ENCODE measurements at places on chromosomes 4 and X.

GRCh38 chr4:90906239-90906638, 779.0 kb downstream of the CCSER1 start:
- DNase-seq = no peak

DNA sequence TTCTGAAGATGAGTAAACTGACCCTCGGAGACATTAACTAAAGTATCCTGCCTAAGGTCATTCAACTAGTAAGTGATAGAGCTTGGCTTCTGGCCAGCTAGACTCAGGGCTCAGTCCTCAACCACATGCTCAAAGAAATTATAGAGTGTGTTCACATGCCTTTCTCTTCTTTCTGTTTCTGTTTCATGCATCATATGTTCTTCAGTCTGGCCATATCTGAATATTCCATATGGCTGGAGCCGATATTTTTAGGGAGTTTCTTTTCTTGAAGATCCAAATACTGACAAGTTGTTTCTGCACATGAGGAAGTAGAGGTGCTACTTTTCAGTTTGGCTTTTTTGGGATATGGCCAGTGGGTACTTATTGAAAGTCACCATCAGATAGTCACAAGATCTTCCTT, 44.9 kb downstream of the MMRN1 start:
- no peak for DNase-seq

- no peak for DNase-seq
Measured at GRCh38 chr4:80360084-80360483, 24.6 kb downstream of the CFAP299 start.

DNA sequence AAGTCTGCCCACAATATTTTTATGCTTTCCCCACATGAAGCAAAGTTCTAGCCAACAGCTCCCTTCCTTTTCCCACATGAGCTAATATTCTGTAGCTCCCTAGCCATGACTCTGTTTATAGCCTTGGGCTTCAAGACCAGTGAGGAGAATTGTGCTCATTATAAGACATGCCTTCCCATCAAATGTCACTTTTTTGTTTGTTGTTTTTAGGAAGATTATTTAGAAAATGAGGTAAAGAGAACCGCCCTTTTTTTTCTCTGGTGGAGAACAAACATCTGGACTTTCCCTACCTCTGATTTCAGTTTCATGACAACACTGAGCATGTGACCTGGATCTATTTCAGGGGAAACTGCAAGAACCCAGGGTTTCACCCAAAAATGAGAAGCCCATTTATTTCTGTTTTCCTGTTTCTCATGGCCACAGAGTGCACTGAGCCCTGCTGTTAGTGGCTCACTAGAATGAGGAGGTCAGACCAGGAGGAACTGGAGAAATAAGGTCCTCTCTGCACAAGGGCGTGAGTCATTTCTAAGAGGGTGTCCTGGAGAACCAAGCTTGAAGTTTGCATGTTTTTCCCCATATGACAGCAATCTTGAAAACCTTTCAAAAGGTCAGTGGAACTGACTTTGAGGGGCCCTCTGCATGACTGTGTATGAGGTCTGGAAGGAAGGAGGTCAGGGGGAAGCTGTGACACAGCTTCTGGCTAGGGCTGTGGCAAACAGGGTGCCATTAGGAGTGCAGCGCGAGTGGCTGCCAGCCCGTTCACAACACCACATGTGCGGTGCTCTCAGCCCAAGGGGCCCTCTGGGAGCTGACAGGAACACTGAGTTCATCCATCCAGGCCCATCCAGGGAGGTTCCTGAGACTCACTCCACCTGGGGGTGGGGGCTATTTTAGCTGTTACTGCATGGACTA, 55.2 kb downstream of the CHST7 start:
- DNase-seq = no peak

DNA sequence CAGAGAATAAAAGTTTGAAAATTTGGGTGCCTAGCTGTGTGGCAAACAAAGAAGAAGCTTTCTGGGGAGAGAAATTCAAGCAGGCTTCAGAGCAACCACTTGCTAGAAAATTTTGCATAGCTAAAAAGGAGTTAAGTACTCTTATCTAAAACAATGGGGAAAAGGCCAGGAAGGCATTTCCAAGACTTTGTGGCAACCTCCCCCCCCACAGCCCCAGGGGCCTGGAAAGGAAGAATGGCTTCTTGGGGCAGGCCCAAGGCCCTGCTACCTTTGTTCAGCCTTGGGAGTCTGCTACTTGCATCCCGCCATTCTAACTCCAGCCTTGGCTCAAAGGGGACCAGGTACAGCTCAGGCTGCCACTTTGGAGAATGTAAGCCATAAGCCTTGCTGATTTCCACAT, 102.2 kb downstream of the PTCHD1 start:
- no peak for DNase-seq

DNA sequence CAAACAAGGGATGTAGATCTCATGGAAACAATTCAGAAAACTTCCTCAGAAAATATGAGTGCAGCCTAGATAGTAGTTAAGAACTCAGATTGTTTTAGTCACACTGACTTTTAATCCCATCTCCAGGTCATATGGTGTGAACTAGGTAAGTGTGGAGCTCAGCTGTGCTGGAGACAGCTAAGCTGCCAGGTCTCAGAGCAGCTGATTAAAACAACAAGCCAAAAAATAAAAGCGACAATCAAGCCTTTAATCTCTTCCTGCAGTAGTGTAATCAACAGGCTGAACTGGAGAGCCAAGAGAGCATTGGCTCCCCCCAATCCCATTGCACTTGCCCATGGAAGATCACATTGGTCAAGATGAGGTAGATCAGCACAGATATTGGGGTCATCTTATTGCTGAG, 98.3 kb upstream of the ATOH1 start:
- DNase-seq = no peak

DNA sequence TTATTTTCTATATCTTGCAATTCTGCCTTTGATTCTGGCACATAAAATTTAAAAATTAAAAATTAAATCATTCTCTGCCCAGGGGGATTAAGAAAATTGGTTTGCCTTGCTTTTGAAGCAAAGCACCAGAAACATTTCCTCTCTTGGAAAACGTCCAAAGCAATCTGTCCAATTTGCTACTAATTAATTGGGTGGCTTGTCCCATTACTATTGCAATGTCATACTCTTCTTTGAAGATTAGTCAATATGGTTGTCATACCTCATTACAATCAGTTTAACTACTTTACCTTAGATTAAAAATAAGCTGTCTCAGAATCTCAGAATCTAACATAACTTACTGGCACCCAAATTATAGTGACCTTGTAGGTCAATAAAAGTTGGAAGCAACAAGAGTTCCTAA, 208.8 kb downstream of the TMA16 start:
- no peak for DNase-seq

DNA sequence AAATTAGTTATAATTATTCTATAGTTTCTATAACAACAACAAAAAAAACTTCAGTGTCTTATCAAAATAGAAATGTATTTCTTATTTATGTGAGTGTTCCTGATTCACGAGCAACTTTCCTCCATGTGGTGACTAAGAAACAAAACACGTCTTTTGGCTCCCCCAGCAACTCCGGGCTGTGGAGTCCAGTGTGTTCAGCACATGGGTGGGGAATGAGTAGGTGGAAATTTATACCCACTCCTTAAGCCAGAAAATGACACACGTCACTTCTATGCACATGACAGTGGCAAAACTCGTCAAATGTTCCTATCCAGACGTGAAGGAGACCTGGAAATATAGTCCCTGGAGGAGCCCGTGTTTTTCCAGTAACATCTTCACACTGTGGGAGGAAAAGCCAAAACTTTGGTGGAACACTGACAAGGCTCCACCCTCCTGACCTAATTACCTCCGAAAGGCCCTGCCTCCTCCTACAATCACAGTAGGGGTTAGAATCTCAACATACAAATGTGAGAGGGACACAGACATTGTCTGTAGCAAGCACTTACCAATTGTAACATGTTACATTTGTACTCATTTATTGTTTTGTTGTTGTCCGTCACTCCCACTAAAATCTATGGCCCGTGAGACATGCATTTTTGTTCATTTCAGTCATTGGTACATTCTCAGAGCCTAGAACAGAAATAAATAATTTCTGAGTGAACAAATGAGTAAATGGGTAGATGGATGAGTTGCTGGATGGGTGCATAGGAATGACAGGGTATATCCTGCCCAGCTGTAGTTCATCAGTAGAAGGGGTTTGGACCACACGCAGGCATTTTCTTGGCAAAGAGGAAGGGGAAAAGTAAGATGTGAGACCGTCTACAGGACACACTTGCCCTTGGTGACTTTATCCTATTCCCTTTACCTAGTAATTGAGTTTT, 605.8 kb upstream of the TENM3 start:
- no peak for DNase-seq

GRCh38 chr4:125283707-125284279, 31.0 kb upstream of the FAT4 start:
- no peak for DNase-seq

DNA sequence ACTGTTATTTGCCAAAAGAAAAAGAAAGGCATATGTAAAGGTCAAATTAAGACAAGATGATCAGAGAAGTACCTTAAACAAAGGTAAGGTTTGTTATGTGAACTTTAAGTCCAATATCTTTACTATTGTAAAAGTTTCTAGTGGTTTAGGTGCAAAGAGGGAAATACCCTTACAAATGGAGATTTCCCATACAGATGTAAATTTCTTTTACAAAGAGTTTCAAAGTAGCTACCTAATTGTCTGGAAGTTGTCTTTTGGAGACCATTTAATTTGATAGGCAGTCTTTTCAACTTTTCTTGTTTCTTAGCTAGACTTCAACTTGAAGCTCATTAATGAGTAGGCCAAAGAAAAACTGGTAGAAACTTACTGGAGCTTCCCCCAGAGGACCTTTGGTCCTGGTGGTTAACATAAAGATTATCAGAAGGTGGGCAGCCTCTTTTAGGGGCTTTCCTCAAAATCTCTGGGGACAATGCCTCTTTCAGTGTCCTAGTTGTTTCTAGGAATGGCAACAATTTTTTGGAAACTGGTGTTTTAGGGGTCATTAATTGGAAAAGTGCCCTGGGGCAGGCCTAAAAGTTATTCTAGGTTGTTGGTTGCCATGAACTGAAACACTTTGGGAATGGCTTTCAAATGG, 297.3 kb downstream of the GUCY2F start:
- no peak for DNase-seq

DNA sequence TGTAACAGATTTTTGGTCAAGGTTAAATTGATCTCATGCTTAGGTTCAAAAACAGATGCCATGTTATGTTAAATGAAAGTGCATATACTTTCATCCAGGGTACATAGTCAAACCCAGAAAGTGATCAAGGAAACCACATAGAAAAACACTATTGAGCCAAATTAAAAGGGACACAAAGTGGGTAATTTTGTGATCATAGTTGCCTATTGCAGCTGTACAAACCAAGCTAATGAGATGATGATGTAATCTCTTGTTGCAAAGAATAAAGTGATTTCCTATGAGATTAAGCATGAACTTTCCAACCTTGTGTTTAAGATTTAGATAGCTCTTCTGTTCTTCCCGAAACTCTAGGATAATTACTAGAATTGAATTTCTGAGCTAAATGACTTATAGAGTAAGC, 20.2 kb upstream of the LIMCH1 start:
- no peak for DNase-seq

DNA sequence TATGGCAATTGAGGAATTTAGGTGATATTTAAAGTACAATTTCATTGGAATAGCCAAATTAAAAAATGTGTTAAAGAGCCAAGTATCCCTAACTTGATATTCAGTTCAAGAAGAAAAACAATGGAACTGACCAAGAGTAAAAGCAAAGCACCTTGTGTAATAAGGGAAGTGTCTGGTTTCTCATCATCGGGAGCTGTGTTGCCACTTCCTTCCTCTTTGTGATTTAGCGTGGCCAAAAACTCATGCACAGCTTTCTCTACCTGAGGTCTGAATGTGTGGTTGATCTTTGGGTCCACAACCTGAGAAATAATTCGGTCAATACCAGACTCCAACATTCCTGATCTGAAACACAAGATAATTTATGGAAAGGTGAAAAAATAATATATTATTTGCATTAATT, 12.4 kb downstream of the BOD1L1 start:
- DNase-seq = no peak

- DNase-seq = no peak
Measured at GRCh38 chr4:98771959-98772632, 113.7 kb upstream of the TSPAN5 start.

DNA sequence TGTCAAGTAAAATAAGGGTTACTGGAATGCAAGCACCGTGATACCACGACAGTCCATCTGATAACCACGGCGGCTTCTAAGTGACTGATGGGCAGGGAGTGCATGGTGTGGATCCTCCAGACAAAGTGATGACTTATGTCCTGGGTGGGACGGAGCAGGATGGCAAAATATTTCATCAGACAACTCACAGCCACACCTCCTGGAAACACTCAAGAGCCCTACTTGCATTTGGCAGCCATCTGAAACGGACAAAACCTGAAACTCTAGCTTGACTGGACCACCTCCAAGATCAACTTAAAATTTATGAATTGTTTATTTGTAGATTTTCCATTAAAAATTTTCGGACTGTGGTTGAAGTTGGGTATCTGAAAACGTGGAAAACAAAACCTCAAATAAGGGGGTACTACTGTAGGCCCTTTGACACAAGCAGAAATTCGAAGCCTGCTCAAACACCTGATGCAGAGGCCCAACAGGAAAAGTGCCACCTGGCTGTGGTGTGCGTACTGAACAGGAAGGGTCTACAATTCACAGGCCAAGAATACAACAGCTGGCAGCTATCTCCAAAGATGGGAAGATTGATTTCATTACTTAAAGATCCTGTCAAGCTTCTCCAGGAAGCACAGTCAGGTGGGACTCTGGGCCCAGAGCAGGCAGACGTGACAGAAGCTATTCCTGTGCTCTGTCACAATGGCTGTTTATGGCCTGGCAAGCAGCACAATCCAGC, 26.0 kb downstream of the LRIT3 start:
- DNase-seq = no peak

GRCh38 chr4:38109896-38110295, 149.7 kb downstream of the PTTG2 start:
- DNase-seq = no peak

DNA sequence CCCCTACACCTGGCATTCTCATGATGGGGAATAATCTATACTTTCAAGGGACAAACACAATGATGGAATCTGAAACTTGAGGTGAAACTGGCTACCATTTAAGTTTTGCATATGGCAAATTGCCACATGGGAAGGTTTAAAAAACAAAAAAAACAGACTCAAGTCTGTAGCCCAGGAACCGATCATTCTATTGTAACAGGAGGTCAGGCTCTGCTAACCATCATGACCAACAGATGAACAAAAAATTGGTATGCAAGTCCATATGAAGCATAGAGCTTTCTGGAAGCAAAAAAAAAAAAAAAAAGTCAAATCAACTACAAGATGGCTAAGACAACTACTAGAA, 594.3 kb upstream of the DIPK2B start:
- no peak for DNase-seq

DNA sequence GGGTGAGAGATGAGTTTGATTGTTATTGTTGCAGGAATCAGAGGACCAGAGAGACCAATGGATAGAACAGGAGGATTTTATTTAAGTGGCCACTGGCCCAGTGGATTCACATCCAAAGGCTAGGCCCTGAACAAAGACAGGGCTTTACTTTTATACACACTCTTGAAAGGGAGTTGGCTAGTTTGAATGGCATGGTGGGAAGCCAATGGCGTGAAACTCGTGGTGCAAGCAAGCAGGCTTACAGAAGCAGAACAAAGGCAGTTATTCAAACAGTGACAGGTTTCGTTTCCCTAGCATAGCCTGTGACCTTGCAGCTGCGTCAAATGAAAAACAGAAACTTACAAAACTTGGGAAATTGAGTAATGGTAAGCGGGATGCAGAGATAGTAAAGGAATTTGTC, 110.2 kb upstream of the PRDX4 start:
- DNase-seq = no peak
